ENCODE measurements at places on chromosomes 5 and 9.

DNA sequence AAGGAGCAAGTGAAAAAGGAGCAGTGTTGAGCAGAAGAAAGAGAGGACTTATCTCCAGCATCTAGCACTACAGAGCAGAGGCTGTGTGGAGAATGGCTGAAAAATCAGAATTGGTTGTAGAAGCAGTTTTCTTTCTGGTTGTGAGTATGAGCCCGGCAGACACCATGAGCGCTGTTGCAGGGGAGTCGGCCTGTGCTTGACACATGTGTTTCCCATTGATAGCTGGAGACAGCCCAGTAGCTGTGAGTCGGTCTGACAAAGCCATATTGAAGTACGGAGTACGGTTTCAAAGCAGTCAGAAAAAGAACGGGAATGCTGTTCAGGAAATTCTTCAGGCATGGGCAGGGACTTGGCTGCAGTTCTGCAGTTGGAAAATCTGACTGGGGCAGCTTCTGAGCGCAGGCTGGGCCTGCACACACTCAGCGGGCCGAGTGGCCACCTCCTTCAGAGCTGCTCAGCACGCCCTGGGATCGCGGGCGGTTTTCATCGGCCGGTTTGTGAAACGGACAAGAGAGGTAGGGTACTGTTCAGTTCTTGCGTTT is at the start of gene SGCD:
Gene SGCD, plus strand, starts transcription at position 447 of the 542 bp plus-strand sequence.
- peak; percentile 4 for DNase-seq

- DNase-seq, result peak; percentile 28
Measured at GRCh38 chr5:160311491-160312133, 752 bp downstream of the CCNJL start.

DNA sequence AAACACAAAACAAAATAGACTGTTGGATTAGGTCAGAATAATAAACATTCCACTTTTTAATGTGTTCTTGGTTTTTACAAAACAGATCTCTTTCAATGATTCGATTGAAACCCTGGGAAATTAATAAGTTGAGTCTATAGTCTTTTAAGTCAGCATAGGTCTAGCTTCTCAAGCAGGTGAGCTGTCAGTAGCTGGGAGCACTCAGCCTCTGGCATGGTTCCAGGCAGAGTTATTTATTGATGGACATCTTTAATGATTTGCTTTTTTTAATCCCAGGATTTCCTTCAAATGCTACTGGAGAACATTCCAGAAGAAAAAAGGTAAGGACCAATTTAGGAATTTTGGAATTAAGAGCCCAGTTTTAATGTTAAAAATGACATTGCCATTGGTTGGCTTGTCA is 241.0 kb downstream of the AOPEP start:
- DNase-seq, result no peak

DNA sequence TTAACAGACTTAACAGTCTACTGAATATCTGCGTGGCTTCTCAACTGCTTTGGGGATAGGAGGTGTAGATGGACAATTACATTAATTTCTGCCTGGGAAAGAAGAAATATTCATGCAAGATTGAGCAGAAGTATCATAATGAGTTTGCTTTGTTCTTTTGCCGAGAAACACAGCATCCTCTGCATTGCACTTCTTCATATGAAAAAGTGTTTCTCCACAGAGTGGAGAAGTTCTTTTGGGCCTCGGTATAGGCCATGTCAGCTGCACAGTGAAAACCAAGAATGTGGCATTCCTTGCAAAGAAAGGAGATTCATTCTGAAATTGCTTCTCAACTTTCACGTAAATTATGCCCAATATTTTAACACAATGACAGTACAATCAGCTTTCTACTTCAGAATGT is 17.6 kb upstream of the SNX2 start:
- DNase-seq, result no peak

DNA sequence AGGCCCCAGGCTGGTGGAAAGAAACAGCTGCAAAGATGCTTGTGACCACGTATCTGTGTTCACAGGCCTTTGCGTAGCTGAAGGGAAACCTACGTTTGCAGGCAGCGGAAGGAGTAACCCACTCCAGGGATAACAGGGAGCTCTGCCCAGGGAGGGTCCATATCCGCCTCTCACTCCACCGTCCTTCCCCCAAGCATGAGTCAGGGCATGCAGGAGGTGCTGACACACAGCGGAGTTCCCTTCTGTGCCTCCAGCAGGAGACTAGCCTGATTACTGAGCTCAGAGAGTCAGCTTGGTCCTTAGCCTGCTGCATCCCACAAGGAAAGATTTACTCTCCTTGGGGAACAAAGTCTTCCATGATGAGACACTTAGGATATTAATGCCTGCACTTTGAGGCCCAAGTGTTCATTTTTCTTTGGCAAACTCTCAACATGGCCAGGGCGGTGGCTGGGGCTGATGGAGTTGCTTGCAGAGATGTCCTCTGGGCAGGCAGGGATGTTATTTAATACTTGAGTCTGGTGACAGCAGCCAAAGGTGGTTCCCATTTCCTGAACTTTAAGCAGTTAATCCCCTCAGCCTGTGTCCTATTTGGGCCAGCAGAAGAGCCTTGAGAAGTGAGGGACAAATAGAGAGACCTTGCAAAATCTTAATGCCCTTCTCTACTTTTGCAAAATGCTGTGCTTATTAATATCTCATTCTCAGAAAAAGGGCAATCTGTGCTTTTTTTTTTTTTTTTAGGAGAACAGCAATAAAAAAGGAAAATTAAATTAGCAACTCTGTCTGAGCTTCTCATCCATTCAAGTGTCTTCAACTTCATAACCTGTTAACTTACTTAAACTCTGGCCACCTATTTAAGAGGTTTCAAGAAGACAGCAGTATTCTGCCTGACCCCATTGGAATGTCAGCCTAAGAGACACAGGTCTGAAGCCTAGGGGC is 222.1 kb downstream of the HSPA4 start:
- no peak for DNase-seq

DNA sequence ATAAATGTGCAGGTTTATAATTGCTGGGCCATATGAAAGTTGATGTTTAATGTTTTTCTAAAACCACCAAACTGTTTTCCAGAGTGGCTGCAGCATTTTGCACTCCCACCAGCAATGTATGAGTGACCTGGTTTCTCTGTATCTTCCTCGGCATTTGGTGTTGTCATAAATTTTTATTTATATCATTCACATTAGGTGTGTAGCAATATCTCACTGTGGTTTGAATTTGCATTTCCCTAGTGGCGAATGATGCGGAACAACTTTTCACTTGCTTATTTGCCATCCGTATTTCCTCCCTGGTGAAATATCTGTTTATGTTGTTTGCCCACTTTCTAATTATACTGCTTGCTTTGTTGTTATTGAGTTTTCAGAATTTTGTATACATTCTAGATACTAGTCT is 295.7 kb upstream of the TUT7 start:
- no peak for DNase-seq

GRCh38 chr9:72734631-72735030 is 213.2 kb downstream of the TMC1 start:
- DNase-seq, result no peak

- DNase-seq, result no peak
Measured at GRCh38 chr9:115093520-115093919, 24.4 kb downstream of the TNC start.

DNA sequence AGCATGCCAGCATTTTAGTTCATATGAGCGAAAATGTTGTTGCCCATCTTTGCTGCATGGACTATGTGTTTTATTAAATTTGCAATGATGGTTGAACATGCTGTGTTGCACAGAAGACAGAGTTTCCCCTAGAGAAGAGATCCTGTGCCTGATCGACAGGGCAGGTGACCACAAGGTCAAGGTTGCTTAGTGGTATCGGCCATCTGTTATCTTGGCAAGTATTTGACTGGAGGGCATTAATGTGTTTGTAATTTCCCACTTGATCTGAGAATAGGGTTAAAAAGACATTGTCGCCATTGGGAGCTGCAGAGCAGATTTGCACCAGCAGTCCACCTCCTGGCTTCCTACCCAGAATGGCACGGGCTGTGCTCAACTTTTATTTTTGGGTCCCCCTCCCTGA is 1523.6 kb upstream of the WWC1 start:
- no peak for DNase-seq

DNA sequence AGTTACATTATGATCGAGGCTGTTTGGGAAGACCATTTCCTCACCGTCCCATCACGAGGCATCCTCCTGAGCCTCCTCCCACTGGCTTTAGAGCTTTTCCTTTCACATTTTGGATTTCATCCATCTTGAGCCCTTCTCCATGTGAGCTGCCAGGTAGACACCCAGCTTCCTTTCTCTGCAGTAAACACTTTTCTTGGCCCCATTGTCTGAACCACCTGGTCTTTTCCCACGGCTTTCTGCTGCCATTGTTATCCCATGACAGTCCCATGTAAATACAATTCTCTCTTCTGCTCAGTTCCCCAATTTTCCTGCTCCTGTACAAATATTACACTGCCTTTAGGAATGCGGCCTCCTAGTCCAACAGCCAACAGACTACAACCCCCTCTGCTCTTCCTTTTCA is 24.1 kb downstream of the UBE2QL1 start:
- no peak for DNase-seq
